Brain (organoid and tissue), 16 donors: ENCODE measurements at places on chromosomes 7 and 10.

DNA sequence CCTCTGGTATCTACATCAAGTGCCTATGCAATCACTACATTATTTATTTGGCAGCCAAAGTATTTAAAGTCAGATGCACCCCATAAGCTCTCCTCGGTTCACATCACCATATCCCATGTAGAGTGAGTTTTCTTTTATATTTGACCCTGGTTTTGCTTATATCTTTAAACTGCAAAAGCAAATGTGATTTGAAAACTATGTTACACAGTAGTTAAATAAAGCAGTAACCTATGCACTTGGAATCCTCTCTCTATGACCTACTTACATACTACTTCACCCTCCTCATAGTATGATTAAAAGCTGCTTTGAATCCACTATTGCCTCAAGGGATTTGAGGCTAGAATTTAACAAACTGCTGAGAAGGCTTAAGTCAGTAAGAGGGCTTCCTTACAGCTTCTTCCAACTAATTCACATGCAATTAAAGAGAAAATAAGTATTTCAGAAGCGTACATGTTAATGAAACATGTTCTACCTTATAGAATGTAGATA, 2.2 kb upstream of the CELF2 start:
- DNase-seq: peak; percentile 54

DNA sequence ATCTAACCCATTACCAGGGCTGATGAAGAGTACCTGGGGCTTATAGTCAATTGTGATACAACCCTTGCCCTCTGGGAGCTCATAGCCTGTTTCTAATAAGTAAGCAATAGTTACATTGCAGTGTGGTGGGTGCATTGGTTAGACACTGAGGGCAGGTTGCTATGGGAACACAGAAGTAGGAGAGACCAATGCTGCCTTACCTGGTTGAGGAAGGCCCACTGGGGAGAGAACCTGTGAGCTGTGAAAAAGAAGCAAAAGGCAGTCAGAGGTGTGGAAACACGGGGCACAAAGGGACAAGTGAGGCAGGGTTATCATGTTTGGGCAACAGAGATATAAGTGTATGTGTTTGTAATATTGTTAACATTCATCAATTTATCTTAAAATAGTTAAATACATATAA, 51.9 kb downstream of the WDFY4 start:
- no peak for DNase-seq

- peak; percentile 66 for DNase-seq
These were observed 15.0 kb upstream of the STN1 start for GRCh38 chr10:103932971-103933370.

- DNase-seq: peak; percentile 45
These were observed 53.4 kb upstream of the CYP2C18 start for GRCh38 chr10:94630017-94630688.

DNA sequence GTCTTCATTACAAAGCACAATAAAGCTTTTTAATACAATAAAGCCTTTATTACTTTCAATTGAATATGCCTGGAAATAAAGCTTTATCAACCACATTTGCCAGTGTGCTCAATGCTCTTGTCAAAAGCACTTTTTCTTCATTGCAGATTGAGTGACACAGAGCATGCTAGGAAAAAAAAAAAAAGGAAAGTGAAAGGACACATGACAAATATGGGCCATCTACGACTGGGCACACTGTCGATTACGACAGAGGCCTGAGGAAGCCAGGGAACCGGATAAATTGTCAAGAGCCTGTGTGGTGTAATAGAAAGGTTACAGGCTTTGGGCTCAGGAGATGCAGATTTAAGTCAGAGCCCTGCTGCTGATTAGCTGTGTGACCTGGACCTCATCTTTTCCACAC, 84.8 kb upstream of the LRGUK start:
- DNase-seq: no peak

GRCh38 chr10:7567911-7568620, 98.7 kb downstream of the ITIH5 start:
- DNase-seq: no peak

DNA sequence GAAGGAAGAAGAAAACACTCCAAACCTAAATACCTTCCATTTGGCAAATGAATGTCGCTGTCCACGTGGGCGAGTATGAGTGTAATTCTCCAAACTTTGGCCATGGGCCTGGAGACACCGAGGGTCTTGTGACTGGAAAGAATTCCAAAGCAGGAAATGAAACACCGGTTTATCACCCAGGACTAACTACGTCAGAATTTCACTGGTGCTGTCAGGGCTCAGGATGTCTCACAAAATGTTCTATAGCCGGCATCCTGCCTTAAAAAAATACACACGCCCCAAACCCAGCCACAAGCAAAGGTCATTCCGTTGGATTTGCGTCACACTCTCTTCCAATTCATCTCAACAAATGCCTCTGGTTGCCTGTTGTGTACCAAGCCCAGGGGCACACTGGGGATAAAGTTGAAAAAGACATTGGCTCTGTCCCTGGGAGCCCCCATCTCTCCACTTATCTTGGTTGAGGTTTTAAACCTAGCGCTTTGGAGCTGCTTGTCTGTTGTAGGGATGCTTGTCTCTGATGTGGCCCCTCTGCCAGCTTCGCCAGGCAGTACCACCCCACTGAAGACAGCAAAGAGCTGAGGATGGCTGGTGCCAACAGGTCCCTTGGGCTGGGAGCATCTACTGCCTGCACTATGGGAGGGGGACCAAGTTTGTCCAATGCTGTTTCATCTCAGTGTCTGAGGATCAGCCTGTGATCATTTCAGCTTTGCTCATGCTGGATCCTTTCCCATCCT, 31.2 kb downstream of the GSTO2 start:
- DNase-seq: no peak

- peak; percentile 98 for DNase-seq
These were observed 150.9 kb upstream of the KLF6 start for GRCh38 chr10:3935933-3936359.
